Neural crest cell (in vitro differentiated cells): ENCODE measurements at places on chromosomes 16 and 17.
A peak's percentile ranks its signal among the peaks of the same experiment; 100 is the strongest.

- no peak for DNase-seq
These were observed 510.2 kb downstream of the WWOX start for GRCh38 chr16:78609402-78610274.

GRCh38 chr16:48156790-48157209 lies 1.0 kb upstream of the ABCC12 start:
- DNase-seq = peak; percentile 96

GRCh38 chr17:63665527-63666214 lies 34.3 kb downstream of the LIMD2 start:
- no peak for DNase-seq

DNA sequence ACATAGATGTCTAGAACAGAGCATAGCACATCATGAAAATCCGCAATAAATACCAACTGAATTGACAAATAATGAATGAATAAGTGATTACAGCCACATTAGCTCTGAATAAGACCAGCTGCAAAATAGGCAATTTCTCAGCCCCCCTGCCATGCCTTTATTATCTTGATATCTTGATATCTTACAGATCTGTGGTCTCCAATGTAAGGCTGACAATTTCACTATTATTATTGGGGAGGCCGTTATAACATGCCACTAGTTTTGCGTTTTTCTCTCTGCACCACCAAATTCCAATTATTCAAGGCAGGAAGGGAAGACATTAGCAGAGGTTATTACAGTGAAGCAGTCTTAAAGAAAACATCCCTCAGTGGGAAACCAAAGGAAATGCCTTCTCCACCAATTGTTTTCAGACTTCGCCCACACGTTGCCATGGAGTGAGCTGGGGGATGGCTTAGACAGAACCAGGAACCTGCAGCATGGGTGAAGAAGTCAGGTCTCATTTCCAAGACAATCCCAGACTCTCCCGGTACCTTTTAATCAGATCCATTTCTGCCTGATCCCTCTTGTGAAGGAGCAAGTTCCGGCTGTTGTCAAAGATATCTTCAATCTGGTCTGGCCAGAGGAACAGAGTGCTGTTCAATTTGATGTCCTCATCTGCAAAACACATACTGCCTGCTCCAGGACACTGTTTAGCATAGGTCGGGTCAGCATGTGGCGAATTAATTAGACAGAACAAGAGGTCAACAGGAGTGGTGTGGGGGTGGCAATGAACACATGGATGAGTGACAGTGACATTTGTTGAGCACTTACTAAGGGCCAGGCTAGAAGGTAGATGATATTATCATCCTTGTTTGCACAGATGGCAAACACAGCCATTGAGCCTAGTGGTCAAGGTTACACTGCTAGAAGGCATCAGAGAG lies 46.4 kb downstream of the DNAH3 start:
- no peak for DNase-seq

GRCh38 chr16:11035096-11035495 lies 90.7 kb downstream of the CLEC16A start:
- DNase-seq = no peak

DNA sequence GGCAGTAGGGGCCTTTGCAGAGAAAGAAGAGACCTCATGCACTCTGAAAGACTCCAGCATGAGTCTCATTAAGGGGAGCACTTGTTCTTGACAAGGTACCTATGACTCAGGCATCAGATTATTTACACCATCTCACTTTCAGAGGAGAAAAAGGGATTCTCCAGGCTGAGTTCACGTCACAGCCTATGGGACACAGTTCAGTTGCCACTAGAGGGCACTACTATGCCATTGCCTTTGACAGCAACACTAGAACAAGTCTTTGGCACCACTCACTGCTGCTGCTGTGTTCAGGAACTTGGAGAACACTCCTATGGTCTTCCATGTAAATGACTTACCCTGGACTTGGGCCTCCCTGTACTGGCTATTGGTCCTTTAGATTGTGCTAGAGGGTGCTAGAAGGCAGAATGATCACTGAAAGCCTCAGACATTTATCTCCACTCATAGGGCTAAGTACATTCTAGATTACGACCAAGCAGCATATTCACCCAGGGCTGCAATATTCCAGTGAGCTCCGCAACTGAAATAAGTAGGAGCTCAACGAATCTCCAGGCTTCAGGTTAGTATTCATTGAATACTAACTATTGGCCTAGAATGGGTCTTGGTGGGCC lies 225.1 kb upstream of the CA10 start:
- peak; percentile 64 for DNase-seq

DNA sequence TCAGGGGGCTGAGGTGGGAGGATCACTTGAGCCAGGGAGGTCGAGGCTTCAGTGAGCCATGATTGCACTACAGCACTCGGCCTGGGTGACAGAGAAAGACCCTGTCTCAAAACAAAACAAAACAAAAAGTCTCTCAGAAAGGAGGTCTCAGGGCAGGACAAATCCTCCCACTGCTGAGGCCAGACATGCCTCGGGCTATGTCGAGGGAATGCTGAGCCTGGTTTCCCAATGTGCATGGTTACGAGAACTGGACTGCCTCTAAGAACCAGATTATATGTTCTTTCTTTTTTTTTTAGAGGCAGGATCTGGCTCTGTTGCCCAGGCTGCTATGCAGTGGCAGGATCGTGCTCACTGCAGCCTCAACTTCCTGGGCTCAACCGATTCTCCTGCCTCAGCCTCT lies 27.6 kb downstream of the TRAP1 start:
- DNase-seq = no peak

GRCh38 chr17:3809135-3809534 lies 8.1 kb upstream of the ITGAE start:
- DNase-seq = no peak

DNA sequence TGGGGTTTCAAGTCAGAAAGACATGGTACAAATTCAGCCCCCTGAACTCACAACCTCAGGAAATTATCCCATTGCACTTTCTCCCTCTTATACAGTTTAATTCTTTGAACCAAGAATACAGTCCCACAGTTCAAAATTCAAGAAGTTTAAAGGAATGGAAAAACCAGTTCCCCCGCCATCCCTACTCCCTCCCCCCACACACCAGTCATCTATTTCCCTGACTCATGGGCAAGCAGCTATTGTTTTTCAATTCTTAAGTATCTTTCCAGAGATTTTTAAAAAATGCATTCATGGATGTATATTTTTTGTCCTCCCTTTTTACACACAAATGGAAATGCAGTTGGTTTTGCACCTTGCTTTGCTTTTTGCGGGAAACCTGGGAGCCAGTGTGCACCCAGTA lies 7.3 kb downstream of the SYCE1L start:
- no peak for DNase-seq

DNA sequence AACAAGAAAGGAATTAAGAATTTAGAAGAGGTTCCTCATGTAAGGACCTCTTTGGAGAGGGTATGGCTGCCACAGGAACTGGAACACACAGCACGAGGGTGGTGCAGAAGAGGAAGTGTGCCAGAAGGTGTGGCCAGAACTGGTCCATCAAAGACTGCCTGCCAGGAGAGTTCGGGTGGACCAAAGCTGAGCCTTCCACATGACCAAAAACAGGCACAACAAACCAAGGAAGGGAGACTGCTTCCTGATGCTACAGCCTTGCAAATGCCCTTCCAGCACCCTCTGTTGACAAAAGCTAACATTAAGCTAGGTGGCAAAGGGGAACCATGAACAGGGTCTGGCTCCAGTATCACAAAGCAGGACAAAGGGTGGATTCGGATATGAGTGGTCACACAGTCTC lies 125.8 kb upstream of the TMEM97 start:
- no peak for DNase-seq

GRCh38 chr17:80781807-80782277 lies 209.8 kb upstream of the CHMP6 start:
- no peak for DNase-seq

DNA sequence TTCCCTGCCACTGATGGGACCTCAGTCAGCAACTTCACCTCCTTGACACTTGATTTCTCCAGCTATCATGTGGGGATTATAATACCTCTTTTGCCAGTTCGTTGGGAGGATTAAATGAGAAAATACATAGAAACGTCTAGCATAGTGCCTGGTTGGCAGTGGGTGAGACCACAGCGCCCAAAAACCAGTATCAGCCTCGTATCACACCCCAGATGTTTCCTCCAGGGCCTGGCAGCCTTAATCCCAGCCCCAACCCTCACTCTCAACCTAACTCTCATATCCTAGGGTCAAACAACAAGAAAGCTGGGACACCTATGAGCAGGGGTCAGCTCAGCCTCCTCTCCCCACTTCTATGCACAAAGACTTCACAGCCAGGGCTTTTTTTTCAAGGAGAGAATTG lies 14.0 kb upstream of the C16orf78 start:
- no peak for DNase-seq

DNA sequence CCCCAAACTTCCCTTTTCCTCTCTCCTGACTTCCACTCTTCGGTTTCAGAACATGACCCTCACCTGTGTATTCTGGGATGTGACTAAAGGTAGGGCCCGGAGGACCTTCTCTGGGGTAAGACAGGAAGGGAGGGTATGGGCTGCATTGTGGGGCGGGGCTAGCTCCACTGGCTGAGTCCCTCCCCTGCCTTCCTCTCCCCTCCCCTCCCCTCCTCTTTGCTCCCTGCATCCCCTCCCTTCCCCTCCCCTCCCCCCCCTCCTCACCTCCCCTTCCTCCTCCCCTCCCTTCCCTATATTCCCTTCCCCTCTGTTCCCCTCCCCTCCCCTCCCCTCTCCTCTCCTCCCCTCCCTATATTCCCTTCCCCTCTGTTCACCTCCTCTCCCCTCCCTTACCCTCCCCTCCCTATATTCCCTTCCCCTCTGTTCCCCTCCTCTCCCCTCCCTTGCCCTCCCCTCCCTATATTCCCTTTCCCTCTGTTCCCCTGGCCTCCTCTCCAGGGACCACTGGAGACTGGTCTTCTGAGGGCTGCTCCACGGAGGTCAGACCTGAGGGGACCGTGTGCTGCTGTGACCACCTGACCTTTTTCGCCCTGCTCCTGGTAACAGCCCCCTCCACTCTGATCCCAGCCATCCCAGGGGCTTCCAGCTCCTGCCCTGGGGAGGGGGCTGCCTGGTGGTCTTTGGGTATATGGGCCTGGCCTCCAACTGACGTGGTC lies 11.8 kb downstream of the ADGRG3 start:
- no peak for DNase-seq

GRCh38 chr17:66507103-66507923 lies 204.9 kb downstream of the PRKCA start:
- no peak for DNase-seq

DNA sequence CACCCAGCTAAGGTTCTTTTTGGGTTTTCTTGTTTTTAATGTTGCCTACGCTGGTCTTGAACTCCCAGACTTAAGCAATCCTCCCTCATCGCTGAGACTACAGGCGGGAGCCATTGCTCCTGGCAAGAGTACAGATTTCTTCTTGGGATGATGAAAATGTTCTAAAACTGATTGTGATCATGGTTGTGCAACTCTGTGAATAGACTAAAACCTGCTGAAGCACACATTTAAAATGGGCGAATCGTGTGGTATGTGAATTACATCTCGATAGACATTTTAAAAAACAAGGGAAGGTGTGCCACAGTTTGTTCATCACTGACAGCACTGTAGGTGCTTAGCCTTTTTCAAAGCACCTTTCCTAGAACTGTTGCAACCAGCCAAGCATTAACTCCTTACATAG lies 48.8 kb upstream of the CDH3 start:
- DNase-seq = no peak

GRCh38 chr16:56625140-56625942 lies at the start of gene MT1E:
Gene MT1E, plus strand, starts transcription at chr16:56625781. Its CDS starts 71 bp downstream, at chr16:56625852.
- no peak for DNase-seq

DNA sequence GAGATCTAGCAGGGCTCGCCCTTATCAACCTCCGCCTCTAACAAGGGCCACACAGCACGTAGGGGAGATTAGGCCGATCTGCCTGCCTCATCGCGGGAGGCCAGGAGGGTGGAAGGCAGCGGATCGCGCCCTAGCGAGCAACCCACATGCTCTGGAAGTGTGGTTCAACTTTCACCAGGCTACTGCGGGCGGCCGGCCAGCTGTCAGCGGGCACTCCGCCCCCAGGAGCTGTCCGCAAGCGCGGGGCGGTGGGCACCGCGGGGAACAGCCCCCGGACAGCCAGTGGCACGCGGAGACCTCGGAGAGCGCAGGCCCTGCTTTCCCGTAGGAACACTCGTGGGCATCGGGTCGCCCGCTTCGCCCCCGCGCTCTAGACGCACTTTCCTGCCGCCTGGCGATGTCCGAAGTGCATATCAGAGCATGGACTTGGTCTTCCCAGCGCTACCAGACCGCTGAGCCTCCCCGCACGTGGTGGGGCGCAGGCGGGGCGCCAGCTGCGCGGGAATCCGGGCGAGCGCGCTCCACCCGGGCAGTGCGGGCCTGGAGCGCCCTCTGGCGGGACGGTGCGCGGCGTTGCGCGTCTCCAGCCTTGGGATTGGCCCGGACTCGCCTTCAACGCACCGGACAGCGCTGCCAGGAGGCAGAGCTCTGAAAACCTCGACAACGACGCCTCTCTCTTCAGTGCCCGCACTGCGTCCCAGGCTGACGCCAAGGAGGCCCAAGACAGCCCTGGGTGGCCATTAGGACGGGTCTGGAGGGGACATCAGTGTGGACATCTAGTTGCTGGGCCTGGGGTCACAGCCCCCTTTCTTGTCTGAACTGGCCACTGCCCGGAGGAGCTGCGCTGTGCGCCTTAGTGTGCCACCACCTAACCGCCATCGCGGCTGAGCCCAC lies 3.6 kb upstream of the ZNHIT3 start:
- DNase-seq = peak; percentile 93

DNA sequence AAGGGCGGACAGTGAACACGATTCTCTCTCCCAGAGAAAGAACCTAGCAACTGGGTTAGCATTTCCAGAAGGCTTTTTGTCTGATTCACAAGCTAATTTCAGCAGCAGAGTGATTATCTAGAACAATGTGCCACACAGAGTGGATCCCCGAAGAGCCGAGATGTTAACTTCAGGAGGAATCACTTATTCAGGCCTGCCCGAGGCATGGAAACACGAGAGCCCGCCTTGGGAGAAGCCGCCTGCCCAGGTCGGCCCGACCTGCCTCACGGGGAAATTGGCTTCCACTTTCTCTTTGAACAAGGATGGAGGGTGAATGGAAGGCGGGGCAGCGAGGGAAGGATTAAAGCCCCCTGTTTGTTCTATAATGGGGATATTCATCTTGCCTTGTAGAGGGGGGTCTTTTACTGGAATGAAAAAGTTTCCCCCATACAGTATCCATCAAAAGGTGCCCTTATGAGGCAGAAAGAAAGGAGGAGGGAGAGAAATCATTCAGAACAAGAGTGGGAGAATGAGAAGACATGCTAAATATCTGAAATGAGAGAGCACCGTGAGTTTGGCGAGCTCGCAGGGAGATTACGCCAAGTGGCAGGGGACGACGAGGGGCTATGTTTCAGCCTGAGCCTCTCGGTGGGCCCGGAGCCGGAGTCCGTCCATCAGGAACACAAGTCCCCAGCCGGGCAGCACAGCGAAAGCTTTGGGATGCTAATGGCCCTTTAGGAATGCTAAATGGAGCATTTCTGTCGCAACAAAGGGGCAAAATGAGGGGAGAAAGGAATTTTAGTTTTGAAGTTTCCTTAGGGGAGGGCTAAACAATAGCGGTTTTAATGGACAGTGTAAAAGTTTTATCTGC lies 33.0 kb downstream of the NTN1 start:
- no peak for DNase-seq

- DNase-seq = no peak
These were observed at the start of gene CHD3 for GRCh38 chr17:7888184-7888920. Gene CHD3, plus strand, starts transcription at chr17:7888789. Its CDS starts 212 bp downstream, at chr17:7889001.

GRCh38 chr16:24471561-24472350 lies 67.6 kb upstream of the RBBP6 start:
- DNase-seq = no peak
